ENCODE measurements at places on chromosomes 5 and 9. TPM values are rescaled to one million over a fixed set of nuclear protein-coding genes. Genes with fewer than 3 reads are reported as not detected.

DNA sequence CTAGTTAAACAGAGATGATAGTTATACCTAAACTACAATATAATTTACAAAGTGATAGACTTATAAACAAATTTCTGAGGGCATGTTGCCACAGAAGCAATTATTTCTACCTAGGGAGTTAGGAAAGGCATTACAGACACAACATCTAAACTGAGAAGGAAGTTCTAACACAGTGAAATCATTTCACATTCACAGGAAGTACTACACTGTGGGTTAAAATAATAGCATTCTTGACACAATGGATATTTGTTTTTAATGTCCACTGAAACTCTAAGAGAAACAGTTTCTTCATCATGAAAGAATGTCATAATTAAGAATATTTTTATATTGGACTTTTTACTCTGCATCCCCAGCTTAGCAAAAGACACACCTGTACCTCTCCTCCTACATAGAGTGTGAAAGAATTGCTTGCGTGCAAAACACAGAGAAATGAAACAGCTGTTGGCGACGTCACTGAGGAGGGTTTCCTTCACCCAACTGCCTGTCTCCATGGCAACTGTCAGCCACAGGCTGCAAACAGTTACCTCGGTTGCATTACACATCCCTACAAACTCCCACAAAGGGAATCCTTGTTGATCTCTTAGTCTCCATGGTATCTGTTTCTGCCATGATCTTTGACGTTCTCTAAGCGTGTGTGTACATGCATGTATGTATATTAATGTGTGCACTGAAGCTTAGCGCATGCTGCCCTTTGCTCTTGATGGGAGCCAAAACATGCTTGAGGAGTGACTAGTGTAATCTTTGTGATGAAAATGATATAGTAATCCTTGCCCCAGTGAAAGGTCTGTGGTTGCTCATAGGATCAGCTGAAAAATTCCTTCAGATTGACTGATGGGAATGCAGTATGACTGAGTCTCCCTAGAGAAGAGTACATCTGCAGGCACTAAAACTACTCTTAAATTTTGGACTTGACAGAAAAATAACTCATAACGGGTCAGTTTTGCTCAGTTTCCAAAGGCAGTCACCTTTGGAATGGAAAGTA lies 168.5 kb downstream of the ACTL7B start:
- DNase-seq = no peak

NIPSNAP3A gene
- polyA plus RNA-seq = 53.1 TPM

GRCh38 chr5:83340511-83340918 lies 131.0 kb upstream of the VCAN start:
- DNase-seq = no peak

- DNase-seq = peak; percentile 72
These were observed 2.8 kb upstream of the RACK1 start for GRCh38 chr5:181246276-181247049.

CDH18 gene
- polyA plus RNA-seq = 0.84 TPM

DNA sequence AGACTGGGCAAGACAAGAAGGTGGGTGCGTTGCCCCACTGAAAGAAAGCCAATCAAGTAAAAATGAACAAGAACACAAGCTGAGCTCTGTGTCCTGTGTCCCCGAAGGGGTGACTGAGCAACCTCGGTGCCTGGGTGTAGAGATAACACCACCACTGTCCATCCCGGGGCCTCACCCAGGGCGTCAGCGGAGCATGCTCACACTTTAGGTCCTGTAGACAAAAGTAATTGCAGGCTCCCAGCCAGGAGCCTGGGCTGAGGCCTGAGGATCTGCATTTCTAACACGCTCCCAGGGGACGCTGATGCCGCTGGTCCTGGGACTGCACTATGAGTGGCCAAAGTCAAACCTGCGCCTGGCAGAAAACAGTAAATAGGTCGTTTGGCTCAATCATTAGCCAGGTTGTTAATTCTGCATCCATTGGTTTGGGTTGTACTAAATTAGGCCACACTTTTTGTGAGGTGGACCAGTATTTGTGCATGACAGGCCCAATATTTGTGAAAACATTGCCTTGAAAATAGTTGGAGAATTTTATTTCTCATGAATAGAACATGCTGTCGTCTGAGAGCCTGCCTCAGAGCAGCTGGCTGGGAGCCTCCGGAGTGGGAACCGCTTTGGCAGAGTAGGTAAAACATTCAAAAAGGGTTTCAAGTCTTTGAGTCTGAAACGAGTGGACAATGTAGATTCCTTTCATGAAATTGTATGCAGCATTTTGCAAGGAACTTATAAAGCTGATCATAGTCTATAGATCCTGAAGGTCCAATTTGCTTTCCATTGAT lies 38.3 kb downstream of the ANKRD33B start:
- no peak for DNase-seq

DNA sequence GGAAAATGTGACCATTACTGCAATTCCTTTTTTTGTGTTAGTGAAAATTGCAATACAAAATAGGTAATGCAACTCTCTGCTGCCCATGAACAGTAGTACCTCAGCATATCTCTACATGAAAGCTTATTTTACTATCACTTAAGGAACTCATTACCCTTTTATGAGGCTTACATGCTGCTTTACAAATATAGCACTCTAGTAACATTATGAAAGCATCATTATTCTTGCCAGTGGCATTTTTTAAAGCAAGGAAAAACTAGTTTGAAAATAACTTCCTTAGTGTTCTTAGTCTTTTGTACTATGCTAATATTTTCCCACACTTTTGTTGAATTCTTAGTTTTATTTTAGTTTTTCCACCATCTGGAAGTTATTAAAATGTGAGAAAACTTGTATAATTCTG lies 797.3 kb upstream of the ARRDC3 start:
- no peak for DNase-seq

ADGRD2 gene
- 0.35 TPM for polyA plus RNA-seq

KIF24 gene
- 7.3 TPM for polyA plus RNA-seq

DNA sequence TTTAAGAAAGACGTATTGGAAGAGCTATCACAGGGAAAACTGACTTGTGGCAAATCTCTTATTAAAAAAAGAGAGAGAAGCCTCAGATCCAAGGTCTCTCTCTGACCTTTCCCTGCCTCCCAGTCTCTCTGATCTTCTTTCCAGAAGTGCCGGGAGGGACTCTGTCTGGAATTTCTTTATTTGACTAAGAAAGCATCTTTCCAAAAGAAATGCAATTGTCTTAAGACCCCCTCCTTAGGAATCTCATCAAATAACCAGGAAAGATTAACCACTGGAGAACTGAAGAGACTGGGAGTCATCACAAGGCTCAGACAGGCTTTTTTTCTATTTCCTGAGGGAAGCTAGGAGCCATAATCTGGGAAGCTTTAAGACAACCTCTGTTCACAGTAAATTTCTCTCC lies 4.6 kb downstream of the C1QTNF3 start:
- no peak for DNase-seq

DNA sequence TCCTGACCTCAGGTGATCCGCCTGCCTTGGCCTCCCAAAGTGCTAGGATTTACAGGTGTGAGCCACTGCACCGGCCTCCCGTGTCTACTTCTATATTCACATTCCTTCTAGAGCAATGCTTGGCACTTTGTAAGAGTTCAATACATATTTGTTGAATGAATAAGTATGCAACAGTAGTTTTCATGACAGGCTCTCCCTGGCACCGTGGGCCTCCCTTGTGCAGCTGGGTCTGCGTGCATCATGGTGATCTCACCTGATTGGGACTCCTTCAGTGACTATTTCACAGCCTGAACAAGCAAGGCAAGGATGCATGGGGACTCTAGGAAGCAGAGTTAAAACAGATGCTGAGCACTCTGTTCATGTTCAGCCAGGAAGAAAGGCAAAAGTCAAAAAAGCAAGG lies 6.8 kb upstream of the ZBTB34 start:
- no peak for DNase-seq

DNA sequence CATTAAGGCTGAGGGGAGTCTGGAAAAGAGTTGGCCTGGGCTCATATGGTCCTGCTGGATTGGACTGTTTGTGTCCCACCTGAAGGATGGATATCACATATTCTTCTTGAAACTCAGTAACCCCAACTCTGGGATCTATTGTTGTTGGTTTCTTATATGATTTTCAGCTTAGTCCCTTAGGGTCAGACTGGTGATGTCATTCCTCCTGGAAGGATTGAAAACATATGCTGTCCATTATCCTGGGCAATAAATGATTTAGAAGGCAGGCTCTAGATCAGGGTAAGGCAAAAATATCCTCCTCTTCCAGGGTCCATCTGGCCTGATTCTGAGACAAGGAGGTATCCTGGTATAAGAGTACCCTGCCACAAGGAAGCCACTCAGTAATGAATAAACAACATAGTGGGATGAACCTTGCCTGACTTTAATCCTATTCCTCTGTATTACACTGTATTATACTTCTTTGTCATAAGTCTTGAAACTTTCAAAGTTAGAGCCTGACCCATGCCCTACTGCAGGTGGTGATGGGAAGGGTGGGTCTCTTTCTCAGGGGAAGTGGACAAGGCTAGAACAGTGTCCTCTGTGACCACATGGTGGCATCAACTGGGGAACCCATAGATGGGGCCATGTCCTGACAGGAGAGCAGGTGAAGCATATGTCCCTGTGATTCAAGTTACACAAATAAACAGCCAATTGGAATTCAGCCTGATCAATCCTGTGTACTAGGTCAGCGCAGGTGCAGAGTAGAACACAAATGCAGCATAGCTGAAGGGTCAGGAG lies 454.4 kb upstream of the TRPC7 start:
- DNase-seq = no peak

GRCh38 chr5:142717582-142718215 lies 31.8 kb upstream of the FGF1 start:
- DNase-seq = no peak
